Panc1 (cell line): ENCODE measurements at places on chromosomes 2 and 18.
A peak's percentile ranks its signal among the peaks of the same experiment; 100 is the strongest.

DNA sequence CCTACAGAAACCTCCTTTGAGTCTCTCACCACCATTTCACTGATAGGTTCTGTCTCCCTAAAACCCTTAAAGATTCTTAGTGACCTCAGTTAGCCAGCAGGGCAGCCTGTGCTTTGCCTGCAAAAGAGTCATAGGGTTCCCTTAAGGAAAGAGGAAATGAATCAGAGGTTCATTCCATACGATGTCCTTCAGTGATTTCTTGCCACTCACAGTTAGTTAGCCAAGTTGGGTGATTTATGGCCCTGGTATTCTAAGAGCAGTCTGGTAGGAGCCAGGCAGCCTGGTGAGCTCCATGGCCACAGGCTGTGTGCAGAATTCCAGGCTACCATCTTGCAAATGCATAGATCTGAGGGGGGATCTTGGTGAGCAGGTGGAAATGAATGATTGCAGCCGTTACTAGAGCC, 18.7 kb upstream of the CCBE1 start:
- DNase-seq, result peak; percentile 70

GRCh38 chr18:29594493-29594892, 1417.6 kb upstream of the CDH2 start:
- no peak for DNase-seq

DNA sequence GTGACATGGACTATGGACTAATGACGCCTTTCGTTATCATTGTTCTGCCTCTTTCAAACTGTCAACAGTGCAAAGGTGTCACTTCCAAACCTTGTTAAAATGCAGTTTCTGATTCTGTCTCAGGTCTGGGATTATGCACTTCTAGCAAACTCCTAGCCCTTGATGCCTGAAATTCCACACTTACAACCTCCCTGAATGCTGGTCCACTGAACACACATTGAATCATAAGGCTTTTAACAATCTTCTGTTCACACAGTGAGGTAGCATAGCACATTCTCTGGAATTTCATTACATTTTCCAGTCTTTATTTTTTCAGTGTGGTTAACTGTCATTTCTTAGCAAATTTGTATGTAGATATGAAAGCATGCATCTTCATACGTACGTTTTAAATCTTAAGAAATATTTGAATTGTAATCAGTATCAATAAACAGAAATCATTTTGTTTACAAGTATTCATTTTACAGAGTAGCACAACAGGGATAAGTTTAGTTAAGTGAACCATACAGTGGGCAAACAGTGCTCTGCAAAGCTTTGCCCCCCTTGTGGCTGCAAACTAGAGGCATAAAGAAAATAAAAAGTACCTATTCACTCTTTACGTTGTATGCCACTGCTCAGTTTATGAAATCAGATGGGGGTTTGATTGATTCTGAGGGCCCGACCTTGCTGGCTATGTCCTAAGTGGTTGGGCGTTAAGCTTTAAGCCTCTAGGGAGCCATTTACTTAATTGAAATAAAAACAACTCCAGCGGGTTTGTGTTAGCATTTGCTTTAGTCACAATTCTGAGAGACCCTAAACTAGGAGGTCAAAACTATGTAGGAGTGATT, 250.8 kb downstream of the LRRTM1 start:
- DNase-seq, result no peak

DNA sequence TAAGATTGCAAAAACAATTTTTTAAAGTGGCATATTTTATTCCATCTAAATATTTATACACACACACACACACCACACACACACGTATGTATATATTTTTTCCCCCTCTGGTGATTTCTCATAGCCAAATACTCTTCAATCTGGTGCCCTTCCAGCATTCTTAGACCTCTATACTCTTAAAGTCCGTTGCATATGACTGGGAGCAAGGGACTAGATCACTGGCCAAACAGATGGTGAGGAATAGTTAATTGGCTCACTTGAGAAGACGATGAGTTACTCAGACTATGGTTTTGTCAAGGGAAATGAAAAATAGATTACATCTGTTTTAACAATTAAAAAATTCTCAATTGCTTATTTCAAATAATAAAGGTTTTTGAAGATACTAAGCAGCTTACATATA, 512.5 kb upstream of the LRRTM4 start:
- no peak for DNase-seq

- no peak for DNase-seq
Observed at GRCh38 chr2:239394346-239394945, 6.4 kb downstream of the HDAC4 start.

DNA sequence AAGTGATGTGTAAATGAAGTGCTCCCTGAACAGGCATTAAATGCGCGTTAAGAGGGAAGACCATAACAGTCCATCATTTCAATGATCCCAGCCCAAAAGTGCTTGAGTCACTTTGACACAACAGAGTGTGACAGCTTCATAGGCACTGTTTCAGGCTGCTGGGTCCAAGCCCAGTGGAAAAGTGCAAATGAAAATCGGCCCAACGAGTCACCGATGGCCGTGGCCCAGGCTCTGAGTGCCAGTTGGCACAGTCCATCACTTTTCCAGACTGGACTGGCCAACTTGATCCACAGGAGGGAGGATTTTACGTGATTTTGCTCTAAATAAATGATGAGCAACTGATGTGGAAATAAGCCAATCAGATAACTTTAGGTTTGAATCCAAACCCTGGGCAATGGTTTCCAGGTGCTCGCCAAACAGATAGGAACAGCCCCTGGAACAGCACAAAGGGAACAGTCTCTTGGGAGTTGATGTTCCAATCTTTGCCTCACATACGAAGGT, 114.0 kb downstream of the SP3 start:
- DNase-seq, result no peak

GRCh38 chr2:73762571-73762970, 17.3 kb downstream of the DUSP11 start:
- no peak for DNase-seq

GRCh38 chr2:62817995-62818713, 112.6 kb downstream of the EHBP1 start:
- no peak for DNase-seq

DNA sequence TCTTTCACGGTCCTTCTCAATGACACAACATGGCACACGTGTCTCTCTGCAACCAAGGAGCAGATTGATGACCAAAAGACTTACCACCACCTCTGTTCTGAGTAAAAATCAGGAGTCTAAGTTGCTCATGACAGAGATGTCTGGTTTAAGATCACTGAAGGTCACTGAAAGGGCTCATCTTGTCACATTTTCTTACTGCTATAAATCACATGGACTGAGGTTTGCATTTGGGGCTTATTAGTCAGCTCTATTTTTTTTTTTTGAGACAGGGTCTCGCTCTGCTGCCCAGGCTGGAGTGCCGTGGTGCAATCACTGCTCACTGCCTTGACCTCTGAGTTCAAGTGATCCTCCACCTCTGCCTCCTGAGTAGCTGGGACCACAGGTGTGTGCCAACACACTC, 19.4 kb downstream of the CFLAR start:
- no peak for DNase-seq

GRCh38 chr18:55114876-55115275, 155.6 kb upstream of the CCDC68 start:
- no peak for DNase-seq

DNA sequence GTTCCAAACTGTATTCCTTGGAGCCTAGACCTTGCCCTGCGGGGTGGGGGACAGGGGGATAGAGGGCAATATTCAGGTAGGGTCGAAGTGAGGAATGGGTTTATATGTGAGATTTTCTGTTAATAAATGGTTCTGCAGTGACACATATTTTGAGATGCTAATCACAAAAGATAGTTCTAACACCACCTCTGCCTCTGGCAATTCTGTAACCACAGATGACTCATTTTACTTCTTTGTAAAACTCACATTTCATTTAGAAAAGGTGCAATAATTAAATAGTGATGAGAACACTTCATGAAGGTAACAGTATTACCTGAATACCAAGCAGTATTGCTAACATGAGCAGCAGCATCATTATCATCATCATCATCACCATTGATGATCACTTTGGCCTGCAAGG, 306.6 kb downstream of the SUCLG1 start:
- no peak for DNase-seq
